ENCODE measurements at places on chromosomes 1 and 21. TPM values are rescaled to one million over a fixed set of nuclear protein-coding genes. Genes with fewer than 3 reads are reported as not detected.

The ZMYND12 gene
- total RNA-seq: not detected

The BEND5 gene
- not detected for total RNA-seq

The INSRR gene
- total RNA-seq: not detected

The GPR25 gene
- total RNA-seq: not detected

DNA sequence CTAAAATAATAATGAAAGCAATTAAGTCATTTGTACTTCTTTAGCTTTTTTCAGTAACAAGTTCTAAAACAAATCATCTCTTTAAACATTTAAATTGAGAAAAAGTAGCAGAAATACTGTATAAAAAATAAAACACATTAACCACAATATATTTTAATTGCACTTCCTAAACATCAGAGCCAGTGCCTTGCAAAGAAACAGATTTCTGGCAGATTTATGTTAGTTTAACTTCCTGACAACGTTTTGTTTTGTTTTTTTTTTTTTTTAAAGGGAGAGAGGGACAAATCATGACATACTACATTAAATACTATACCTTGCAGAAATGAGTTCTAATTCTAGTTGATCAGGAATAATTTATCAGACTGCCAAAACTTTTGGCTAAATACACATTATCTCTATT lies 11.2 kb downstream of the TMEM59 start:
- no peak for DNase-seq

DNA sequence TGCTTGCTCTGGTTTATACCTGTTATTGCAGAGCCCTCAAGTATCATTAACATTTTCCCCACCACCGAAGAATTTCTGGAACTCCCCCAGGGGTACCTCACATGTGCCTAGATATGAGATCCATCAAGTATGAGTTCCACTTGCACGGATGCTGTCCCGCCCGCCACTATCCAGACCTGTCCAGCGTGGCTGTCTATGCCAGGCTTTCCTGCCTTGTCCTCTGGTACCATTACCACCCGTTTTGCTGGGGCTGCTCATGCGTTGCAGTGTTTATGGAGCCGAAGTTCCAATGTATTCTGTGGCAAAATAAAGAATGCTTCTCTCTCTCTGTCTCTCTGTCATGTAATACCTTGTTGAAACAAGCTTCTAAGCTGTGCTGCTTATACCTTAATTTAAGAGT lies 543.5 kb upstream of the PTBP2 start:
- DNase-seq: no peak

DNA sequence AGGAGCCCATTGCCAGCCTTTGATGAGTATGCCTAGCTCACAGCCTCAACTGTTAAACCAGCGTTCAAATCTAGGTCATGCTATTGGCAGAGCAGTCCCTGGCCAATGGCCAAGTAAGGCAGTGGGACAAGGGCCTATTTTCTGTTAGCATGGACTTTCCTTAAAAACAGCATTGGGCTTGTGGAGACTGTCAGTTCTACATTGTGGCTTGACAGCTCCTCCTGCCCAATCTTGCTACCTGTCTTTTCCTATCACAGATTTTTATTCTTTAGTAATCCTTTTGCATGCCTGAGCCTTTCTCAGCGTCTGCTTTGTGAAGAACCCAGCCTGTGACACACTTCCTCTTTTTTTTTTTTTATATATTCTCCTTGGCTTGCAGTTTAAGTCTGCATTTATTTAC lies 56.4 kb downstream of the DIP2A start:
- no peak for DNase-seq

GRCh38 chr1:223137455-223138085 lies 5.5 kb downstream of the TLR5 start:
- DNase-seq: no peak

DNA sequence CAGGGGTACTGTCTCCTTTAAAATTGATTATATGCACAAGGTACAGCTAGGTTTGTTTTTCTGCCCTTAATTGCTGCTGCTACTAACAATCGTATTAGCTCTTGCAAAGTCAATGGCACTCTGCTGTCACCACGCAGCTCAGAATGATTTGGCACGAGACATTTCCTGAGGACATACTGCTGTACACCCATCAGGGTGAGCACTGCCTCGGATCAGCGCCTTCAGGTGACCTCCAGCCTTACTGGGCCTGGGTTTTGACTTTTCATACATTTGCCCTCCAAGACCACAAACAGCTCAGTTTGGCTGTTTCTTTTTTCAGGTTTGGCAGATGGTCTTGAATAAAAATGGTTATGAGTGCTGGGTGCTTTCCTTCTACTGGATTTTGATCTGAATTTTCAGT lies 110.9 kb downstream of the NTPCR start:
- no peak for DNase-seq

DNA sequence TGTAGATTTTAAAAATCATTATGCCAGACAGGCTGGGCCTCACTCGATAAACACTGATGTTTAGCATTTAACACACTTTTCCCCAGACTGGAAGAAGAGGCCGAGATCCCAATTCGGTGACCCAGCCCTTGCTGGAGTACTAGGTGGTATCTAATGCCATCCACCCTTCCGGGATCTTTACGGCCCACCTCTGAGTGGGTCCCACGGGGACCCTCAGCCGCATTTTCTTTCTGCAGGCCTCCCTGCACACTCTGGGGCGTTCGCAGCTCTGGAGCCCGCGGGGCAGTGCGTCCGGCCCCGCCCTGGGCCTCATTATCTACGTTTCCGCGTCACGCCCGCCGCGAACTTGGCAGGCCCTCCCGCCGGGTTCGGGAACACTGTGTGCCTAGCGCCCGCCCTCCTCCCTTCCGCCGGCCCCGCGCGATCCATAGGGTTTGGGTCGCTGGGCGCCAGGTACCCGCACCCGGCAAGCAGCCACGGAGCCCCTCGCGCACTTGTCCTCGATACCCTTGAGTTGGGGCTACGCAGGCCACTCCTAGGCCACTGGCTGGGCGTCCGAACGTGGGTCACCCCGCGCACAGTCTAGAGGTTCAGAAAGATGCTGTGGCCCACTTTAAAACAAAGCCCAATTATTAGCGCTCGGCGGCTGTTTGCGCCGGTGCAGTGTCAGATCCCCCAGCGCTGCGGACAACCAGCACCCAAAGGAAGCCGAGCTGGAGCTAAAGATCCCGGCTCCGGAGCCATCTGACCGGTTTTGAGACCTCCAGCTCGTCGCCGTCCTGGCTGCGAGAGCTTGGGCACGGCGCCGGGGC lies 950 bp upstream of the EVA1C start:
- peak; percentile 10 for DNase-seq

DNA sequence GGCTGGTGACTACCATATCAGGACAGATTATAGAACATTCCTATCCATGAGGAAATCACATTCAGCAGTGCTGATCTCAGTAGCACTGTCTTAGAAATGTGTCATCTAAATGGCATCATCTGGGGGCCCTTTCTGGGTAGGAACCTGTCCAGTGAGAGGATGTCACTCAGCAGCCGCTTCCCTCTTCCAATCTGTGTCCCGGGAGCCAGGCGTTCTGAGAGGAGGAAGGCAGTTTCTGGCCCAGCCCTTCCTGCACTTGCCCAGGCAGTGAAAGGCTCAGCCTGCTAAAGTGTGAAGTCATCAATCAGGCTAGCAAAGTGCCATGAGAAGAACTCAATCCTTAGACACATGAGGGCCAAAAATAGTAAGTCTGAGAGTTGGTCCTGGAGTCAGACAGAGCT lies 25.6 kb downstream of the RAB4A start:
- DNase-seq: no peak

DNA sequence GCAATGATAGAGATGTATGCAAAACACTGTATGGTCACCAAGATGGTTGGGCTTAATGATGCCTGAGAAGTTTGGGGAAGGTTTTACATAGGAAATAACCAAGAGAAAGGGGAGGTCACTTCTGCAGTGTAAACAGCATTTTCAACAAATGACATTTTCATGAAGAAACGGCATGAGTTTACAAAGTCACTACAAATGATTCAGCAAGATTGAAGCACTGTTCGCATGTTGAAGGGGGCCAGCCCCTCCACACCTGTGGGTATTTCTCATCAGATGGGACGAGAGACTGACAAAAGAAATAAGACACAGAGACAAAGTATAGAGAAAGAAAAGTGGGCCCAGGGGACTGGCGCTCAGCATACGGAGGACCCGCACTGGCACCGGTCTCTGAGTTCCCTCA lies 234.1 kb upstream of the POGK start:
- DNase-seq: no peak

GRCh38 chr1:69611316-69611715 lies 43.6 kb downstream of the LRRC7 start:
- no peak for DNase-seq

GRCh38 chr1:18927654-18928272 lies 25.4 kb upstream of the ALDH4A1 start:
- DNase-seq: no peak

All from esophagus squamous epithelium (tissue), 5 donors.